ENCODE measurements at places on chromosomes 16 and 17.
A peak's percentile ranks its signal among the peaks of the same experiment; 100 is the strongest.

- DNase-seq: peak; percentile 96
Measured at GRCh38 chr16:3099732-3100499, 822 bp upstream of the ZSCAN10 start.

DNA sequence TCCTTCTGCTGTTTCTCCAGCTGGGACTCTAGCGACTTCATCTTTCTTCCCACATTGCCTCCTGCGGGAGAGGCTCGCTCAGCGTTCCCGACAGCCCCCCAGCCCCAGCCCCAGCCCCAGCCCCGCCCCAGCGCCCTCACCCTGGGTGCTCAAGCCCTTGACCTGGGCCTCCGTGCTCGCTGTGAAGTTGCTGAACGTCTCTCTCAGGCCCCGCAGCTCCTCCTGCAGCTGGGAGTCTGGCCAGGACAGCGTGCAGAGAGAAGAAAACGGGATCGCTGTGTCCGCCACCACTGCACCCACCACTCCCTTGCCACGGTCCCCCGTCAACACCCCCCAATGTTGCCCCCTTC is 2.4 kb downstream of the ASGR1 start:
- no peak for DNase-seq

DNA sequence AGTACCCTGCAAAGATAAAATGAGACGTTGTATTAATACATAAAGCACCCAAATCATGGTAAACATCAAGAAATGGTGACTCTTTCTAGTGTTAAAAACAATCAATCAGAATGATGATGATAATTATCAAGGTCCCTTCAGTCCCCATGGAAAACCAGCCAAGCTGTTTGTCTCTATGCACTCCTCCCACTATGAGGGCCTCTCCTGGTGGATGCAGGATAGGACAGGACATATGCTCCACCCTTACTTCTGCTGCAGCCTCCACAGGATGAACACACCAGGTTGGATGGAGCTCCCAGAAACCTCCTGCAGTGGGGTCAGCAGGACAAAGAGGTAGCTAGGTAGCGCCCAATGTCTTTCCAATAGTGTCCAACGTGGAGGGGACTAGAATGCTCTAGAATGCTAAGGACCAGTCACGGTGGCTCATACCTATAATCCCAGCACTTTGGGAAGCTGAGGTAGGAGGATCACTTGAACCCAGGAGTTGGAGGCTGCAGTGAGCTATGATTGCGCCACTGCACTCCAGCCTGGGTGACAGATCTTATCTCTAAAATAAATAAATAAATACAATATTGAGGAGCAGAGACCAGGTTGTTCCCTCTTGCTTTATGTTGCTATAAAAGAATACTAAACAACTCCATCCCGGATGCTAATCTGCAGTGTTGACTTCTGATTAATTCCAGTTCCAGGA is 9.9 kb upstream of the KDM8 start:
- DNase-seq: no peak

DNA sequence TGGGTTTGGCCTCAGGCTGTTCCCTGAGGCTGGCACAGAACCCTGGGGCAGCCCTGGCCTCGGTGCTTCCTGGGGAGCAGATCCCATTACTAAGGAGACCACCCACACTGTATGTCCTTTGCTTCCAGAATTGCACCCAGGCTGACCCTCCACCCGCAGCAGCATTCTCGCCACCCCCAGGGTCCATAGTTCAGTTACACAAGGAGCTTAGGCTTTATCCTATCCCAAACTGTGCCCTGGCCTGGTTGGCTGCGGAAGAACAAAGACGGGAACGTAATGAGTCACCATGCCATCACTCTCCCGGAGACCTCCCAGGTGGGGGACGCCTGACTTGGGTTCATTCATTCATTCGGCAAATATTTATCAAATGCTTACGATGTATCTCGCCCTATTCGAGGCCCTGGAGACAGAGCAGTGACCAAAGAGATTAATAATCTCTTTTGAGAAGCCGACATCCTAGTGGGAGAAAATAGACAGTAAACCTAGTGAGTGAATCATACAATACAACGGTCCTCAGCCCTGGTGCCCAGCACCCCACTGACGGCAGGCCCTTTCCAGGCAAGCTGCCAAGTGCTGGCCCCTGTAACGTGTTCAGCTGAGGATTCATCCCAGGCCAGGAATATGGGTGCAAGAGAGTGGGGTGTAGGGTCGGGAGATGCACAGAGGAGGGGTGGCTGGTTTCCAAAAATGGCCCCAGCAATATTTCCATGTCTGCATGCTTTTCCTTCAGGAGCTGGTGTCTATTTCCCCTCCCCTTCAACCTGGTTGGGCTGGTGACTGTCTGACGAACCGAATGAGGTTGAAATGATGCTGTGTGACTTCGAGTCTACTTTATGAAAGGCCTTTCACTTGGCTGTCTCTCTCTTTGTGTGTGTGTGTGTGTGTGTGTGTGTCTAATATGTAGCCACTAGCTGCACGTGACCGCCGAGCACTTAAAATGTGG is 134.2 kb downstream of the MGAT5B start:
- no peak for DNase-seq

GRCh38 chr17:38925263-38925995 is at the start of gene LASP1NB:
TSS of gene LASP1NB (plus strand) at chr17:38925614.
- DNase-seq: peak; percentile 73

- no peak for DNase-seq
Measured at GRCh38 chr17:41773731-41774193, 12.7 kb downstream of the JUP start.

GRCh38 chr16:78925083-78925767 is 675.3 kb downstream of the MAF start:
- peak; percentile 52 for DNase-seq

DNA sequence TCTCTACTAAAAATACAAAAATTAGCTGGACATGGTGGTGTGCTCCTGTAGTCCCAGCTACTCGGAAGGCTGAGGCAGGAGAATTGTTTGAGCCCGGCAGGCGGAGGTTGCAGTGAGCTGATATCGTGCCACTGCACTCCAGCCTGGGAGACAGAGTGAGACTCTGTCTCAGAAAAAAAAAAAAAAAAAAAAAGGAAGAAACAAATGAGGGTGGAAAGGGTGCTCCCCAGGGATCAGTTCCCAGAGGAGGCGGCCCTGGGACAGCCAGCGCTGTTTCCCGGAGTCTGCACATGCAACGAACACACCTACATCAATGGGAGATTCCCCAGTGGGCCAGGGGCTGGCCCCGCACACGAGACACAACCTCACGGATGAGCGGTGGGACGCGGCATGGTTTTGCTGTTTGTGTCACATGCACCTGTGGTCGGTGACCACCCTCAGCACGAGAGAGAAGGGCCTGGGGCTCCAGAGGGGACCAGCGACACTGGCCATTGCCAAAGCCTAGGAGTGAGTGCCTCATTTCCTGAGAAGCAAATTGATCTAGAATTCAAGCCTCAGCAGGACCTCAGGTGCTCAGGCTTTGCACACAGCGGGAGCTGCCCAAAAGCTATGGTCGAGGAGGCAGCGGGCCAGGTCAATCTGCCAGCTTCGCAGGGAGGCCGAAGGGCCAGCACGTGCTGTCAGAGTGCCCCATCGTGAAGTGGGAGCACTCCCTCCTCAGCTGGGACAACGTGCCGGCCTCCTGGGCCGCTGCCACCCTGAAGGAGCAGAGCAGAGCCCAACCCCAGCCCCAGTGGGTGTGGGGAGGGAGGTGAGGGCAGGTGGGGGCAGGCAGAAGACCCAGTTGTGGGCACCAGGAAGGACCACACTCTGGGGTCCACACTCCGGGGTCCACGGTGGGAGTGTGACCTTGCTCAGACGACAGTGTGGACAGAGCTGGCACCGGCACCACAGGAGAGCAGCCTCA is 13.8 kb upstream of the WDR45B start:
- DNase-seq: no peak

GRCh38 chr16:18834864-18835263 is 33.5 kb upstream of the ARL6IP1 start:
- DNase-seq: no peak

DNA sequence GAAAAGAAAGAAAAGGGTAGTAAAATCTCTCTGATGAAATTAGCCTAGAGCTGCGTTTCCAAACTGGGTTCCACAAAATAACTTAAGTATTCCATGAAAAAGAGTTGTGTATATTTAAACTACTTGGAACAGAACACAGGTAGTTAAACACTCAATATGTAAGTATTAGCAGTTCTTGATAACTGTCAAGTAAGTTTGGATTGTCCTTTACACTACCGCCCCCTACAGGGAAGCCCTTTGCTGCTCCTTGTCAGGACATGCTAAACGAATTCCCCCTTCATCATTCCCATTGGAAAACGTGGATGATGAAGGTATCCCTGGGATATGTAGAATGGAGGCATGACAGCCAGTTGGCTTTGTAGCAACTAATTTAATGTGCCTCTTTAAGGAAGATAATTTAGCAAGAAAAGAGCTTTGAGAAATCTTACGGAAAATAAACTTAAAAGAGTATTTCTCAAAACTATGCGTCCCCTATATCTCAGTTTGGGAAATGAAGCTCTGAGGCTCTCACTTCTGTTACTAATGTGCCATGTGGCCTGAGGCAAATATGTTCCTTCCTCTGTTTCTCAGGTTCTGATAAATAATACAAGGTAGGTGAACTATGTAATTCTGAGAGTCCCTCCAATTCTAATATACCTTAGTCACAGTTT is 18.8 kb downstream of the NCBP3 start:
- DNase-seq: peak; percentile 81

- no peak for DNase-seq
Measured at GRCh38 chr17:48556576-48557401, 11.9 kb upstream of the HOXB2 start.

DNA sequence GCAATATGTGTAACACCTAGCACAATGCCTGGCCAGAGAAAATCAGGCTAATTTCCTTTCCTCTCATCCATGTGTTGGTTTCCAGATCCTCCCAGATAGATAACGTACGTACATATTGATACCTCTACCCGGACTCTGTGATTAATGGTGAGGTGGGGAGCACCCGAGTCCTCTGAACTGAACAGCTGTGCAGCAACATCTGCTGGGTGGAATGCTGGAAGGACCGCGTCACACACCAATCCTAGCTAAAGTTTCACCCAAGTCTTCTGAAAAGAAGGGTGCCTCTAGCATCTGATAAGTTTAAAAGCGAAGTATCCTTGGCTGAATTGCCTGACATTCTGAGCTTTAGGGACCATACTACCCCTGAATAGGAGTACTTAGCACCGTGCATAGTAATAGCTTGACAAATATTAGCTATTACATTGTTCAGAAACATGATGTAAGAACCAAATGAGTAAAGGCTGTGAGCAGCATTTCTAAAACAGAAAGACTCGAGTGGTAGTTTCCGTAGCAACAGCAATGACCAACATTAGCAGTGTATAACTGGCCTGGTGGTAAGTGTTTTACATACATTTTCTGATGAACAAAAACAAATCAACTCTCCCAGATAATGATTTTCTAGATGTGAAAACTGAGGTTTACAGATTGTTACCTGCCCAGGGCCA is 91.4 kb downstream of the SYCE1L start:
- DNase-seq: no peak

GRCh38 chr17:41848788-41849187 is 11.2 kb downstream of the KLHL10 start:
- DNase-seq: no peak

DNA sequence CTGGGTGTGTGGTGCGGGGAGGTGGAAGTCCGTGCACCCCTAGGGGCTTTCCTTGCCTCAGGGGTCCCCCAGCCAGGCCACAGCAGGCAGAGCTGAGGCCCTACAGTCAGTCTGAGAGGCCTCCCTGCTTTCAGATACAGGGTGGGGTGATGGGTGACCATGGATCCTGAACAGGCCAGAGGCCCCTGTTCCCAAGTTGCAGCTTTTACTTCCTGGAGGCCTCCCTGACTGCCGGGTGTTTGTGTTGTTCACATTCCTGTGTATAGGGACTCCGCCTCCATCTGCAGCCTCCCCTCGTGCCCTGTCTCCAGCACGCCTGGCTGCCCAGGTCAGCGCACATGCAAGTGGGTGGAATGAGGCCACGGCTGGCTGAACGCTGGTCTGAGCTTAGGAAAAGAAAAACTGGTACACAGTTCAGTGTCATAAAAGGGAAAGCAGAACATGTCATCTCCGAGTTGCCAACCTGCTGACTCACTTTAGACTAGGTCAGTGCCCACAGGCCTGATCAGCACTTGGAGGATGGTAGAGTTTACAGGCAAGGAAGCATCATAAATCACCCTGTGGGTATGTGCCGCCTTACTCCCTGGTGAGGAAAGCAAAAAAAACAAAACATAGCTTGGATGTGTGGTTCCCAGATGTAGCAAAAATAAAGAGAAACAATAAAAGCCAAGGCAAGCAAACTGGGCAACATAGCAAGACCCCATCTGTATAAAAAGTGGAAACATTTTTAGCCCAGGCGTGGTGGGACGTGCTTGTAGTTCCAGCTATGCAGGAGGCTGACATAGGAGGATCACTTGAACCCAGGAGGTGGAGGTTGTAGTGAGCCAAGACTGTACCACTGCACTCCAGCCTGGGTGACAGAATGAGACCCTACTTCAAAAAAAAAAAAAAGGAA is 6.2 kb upstream of the SLC7A6 start:
- DNase-seq: no peak

DNA sequence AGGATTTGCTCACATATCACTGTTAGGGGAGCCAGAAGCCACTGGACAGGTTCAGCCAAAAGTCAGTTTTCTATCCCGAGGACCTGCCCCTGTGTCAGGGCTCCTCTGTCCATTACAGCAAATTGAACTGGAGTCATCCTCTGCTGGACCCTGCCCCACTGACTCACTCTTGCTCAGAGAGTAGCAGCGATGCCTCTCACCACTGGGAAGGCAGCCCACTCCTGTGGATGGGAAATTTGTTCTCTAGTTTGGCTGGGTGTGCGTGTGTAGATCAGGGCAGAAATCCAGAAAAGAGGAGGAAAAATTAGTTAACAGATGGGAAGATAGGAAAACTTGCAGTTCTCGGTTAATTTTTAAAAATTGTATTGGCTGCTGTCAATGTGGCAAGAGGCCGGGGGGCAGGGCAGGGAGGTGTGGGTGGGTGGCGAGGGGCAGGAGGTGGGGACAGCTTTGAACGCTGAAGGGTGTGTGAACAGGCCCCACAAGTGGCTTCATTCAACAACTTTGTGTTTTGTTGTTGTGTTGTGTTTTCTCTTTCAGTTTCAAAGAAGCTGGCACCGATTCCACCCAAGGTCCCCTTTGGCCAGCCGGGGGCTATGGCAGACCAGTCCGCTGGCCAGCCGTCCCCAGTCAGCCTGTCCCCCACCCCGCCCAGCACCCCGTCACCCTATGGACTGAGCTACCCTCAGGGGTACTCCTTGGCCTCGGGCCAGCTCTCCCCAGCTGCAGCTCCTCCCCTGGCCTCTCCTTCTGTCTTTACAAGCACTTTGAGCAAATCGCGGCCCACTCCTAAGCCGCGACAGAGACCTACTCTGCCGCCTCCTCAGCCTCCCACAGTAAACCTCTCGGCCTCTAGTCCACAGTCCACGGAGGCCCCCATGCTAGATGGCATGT is 33.6 kb downstream of the ELAC2 start:
- DNase-seq: no peak

GRCh38 chr16:22848451-22848850 is 34.5 kb downstream of the HS3ST2 start:
- no peak for DNase-seq

GRCh38 chr17:36728030-36728991 is 126.9 kb downstream of the MRM1 start:
- peak; percentile 42 for DNase-seq

DNA sequence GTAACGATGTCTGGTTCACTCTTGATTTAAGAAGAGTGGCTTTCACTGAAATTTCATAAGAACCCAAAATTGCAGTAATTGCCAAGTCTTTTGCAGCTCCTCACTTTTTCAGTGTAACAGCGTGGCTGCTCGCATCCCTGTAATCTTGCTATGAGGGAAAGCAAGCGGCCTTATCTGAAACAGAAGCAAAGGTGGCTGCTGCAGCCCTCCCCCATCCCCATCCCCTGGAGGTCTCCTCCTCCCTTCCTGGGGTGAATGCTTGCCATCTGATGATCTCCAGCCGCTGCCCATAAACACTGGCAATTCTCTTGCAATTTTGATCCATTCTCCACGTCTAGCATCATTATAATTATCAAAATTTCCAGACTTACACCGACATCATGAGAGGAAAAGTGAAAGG is 182.5 kb upstream of the ASIC2 start:
- DNase-seq: no peak
